ENCODE measurements at places on chromosomes 4 and X.

DNA sequence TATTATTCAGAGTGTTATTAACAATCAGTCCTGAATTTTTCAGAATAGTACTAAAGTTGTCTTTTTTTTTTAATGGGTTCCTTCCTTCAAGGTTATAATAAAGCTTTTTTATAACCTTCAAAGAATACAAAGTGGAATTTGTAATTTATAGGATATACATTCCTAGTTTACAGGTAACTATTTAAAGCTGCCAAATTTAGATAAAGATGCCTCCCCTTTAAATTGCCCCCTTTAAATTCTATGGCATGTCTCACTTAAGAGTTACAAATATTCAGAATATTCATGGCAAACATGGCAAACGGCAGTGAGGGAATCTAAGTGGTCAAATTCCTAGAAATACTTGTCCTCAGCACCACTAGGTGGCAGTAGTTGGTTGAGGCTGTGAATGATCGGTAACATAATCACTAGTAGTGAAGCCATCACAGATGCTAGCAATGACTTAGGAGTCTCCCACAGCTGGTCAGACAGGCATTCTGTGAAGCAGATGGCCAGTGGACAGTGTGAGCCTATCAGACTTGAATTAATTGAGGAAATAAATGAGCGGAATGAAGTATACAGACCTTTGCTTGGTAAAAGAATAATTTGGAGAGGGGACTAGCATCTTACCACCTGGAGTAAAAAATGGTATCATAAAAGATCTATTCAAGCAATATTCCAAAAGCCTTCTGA, 86.4 kb downstream of the CBR4 start:
- no peak for DNase-seq

GRCh38 chr4:35252866-35253265, 991.4 kb downstream of the ARAP2 start:
- DNase-seq = no peak

- peak; percentile 90 for DNase-seq
These were observed 11.2 kb upstream of the SPARCL1 start for GRCh38 chr4:87540146-87541058.

DNA sequence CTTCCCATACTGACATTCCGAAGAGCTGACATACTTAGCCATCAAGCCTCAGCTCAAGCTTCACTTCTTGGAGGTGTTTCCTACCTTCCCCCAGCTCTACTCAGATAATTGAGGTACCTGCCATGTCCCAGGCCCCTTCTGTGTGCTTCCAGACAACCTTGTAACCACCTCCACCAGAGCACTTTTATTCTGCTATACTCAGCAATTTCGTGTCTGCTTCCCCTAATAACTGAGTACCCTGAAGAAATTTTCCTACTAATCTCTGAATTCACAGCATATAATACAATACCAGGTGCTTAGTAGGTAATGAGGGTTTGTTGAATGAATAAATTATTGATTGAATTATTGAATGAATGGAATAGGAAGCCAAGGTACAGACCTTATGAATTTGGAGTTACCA, 605.5 kb downstream of the MID1IP1 start:
- DNase-seq = no peak

DNA sequence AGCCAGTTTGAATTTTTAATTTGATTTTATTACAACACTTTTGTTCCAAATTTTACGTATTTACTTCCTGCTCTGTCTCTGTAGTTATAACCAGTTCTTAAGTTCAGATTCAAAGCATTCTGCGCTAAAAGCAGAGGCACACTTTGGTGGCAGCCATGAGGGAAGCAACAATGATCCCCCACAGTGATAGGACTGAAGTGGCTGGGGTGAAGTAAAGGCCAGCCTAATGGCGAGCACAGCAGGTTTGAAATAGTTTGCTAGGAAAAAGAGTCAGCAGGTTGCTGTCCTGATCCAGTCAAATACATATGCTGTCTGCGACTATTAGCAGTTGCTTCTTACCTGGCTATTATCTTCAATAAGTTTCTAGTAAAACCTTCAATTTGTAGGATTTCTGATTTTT, 176.3 kb downstream of the RPA4 start:
- no peak for DNase-seq

GRCh38 chr4:122195718-122196117, 43.6 kb downstream of the BLTP1 start:
- DNase-seq = no peak

DNA sequence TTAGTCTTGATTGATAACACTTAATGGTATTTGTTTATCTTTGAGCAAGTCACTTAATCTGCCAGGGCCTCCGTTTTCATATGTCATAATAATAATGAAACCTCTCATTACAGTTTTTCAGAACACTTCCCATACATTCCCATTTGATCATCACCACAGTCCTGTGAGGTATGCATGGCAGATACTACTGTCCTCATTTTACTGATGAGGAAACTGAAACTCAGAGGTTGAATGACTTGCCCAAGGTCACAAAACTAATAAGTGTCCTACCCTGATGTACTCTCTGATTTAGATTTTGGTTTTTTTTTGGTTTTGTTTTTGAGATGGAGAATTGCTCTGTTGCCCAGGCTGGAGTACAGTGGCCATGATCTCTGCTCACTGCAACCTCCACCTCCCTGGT, 25.7 kb downstream of the ZFX start:
- DNase-seq = no peak

DNA sequence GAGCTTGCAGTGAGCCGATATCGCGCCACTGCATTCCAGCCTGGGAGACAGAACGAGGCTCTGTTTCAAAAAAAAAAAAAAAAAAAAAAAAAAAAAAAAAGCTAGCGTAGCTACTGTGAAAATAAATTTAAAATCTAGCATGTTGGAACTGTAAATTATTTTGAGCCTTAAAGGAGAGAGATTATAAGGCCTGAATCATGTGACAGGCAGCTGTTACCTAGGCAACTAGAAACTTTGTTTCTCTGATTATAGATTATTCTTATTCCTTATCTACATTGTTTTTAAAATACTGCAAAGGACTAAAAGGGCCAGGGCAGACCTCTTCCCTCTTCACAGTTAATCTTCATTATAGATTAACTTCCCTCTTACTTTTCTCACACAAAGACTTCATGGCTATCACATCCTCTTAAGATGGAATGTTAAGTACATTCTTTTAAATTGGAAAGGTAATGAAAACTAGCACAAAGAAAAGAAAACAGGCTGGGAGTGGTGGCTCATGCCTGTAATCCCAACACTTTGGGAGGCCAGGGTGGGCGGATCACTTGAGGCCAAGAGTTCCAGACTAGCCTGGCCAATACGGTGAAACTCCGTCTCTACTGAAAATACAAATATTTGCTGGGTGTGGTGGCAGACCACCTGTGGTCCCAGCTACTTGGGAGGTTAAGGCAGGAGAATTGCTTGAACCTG, 21.1 kb upstream of the PDS5A start:
- DNase-seq = no peak

DNA sequence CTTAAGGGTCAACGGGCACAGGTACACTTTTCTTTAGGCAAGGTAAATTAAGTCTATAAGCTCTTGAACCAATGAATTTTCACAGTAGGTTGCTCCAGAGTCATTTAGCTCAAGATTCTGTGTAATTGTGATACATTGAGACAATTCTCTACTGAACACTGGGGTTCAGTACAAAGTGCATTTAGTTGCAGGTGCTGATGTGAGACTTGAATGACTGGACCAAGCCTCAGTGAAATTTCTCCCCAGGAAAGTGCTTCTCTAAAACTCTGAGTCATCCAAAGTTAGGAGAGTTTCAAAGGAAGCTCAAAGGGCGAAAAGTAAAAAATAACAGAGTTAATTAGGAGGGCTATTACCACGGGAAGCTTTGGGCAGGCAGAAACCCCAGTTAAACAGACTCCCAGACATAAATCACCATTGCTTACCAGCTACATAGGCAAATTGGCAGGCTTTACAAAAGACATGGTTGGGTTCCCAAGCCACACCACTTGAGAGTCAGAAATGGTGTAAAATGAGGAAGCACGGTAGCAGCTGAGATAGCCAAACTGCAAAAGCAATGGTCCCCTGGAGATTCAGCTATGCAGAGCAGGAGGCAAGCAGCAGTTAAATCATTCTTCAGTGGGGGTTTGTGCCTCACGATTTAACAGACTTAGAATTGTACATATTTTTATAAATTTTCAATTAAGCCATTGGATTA, 202.6 kb downstream of the PCDH19 start:
- DNase-seq = no peak

DNA sequence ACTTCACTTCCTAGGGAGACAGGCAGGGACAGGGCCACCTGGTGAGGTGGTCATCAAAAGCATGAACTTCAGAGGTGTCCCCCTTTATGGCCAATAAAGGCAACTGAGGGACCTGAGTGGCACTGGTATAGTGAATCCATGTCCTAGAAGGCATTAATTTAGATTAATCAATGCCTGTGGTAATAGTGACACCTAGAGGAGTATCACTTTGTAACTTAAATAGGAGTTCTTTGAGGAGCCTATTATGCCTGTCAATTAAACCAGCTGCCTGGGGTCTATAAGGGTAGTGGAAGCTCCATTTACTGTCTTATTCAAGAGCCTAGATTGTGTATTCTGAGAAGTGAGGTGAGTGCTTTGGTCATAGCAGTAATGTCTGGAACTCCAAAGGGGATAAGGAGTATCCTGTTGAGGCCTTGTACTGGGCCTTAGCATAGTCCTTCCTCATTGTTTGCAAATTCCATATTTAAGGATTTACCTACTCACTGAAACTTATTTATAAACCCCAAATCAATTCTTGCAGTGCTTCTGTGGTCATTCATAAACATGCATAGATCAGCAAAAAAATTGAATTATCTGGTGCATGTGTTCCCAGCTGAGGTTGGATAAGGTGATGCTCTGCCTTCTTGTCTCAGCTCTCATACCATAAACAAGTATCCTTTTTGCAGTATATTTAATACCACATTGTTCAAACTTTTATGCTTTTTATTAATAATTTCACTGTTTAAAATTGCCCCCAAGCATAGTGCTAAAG, 213.8 kb upstream of the RADX start:
- DNase-seq = no peak

DNA sequence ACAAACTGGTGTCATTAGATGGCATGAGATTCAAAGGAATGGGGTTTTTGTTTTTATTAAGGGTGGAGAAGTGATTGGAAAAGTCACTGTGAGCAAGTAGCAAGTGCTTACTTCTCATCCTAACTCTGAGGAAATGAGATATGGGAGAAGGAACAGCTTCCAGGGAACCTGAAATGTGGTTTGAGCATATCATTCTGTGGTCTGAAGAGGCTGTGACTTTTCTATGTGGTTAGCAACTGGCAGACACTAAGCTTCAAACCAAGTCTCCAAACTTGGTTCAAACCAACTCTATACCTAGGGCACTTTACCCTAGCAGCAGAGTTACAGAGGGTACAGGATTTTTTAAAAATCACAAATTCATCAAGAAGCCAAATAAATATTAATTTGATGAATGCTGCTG, 58.2 kb downstream of the DCLK2 start:
- no peak for DNase-seq

GRCh38 chr4:152678841-152679240, 956 bp downstream of the TMEM154 start:
- no peak for DNase-seq

GRCh38 chr4:20086799-20087521, 164.7 kb upstream of the SLIT2 start:
- DNase-seq = no peak

- DNase-seq = no peak
These were observed 6.4 kb downstream of the PPEF2 start for GRCh38 chr4:75895744-75896314.

GRCh38 chrX:105695451-105695850, 126.9 kb upstream of the NRK start:
- no peak for DNase-seq

DNA sequence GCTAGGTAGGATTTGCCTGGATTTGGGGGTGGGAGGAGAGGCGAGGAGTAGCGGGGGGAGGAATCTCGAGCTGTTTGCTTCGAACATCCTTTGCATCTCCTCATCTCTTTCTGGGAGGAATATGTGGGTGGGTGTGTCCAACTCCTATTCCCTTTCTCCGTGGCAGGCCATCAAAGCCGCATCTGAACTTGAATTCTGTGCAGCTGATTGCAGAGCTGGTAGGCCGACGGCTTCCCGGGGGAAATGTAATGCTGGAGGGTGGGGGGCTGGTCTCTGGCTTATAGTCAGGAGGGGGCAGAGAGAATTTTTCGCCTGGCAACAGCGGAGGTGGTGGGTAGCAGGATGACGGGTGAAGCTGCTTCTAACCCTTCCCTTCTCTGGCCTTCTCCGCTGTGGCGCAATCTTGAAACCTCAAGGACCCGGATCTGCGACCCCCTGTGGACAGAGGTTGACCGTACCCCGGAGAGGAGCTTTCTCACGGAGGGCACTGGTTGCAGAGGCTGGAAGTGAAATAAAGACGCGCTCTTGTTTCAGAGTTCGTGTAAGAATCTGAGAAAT, 628 bp downstream of the ZCCHC12 start:
- no peak for DNase-seq

DNA sequence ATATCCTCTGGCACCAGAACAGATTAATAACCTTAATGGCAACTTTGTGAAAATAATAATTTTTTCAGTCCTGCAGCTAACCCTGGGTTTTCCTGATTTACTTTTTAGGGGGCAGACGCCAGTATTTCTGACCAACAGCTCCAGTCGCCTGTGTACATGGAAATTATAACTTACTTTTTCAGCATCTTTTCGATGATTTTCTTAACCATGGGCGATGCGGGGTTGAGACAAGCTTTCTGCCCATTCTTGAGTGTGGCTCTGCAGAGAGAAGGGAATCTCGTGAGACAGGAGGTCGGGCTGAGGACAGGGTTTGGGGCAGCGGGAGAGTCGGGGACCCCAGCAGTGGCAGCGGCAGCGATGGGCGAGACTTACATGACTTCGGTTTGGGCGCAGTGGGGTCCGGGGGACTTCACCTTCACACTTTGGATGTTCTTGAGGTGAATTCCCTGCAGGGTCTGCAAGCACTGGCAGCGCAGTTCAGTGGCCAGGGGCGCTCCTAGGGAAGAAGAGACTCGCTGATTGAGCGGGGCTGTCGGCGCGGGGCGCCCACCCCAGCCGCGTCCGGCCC, 484 bp downstream of the CXCL2 start:
- peak; percentile 68 for DNase-seq

DNA sequence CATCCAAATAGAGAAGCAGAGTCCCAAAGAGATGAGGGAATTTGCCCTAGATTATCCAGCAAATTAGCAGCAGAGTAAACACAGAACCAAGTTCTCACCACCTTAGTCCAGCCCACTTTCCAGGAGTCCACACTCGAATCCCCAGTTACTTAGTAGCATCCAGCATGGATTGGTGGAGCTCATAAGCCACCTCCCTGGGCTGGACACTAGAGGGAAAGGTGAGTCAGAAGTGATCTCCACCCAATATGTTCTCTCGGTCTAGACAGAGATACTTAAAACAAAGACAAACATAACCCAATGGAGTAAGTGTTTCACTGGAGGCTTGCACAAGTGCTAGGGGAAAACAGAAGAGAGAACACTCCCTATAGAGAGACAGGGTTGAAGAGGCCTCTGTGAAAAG, 105.1 kb upstream of the CPEB2 start:
- DNase-seq = no peak

Measured in sigmoid colon (tissue), 7 donors.